K562 (cell line): ENCODE measurements at places on chromosomes 7 and 10.

- DNase-seq: no peak
Observed at GRCh38 chr10:84551437-84552120, 223.2 kb downstream of the CCSER2 start.

GRCh38 chr10:78811174-78811573 lies 257.6 kb upstream of the ZMIZ1 start:
- DNase-seq: no peak

DNA sequence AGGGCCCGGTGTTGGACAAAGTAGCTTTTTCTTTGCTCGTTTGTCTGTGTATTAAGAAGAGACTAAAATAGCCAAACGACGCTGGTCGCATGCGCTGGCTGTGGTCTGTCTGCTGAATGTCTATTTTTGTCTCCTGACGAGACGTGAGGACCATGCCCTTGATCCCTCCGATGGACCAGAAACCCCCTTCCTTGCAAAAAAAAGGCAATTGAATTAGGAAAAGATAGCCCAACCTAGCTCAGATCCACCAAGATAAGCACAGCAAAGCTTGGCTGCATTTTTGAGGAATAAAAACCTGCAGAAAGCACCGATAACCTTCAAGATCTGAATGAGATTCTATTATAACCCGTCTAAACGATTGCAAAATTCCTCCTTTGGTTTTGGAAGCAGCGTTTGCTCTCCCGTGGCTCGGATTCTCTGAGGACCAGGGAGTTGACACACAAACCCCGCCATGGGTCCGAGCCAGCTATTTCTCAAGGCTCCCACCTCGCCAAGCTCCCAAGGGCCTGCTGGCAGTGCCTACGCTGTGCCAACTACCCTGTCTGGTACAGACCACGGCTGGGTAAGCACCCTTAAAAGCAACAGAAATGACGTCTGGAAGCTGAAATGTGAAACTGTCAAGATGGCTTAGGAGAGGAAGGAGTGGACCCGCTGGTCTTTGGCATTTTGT lies 17.7 kb upstream of the TTYH3 start:
- DNase-seq: no peak

DNA sequence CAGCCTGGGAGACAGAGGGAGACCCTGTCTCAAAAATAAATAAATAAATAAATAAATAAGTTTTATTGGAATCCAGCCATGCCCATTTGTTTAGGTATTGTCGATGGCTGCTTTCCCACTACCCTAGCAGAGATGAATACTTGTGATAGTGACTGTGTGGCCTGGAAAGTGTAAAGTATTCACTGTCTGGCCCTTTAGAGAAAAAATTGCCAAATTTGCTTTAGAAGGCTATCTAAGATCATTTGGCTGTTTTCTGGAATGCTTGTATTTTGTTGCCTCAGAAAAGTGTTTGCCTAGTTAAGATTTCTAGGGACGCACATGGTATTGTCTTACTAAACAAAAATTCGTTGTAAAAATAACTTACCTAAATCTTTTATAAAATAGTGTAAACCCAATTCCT lies 35.4 kb downstream of the CHN2 start:
- no peak for DNase-seq

DNA sequence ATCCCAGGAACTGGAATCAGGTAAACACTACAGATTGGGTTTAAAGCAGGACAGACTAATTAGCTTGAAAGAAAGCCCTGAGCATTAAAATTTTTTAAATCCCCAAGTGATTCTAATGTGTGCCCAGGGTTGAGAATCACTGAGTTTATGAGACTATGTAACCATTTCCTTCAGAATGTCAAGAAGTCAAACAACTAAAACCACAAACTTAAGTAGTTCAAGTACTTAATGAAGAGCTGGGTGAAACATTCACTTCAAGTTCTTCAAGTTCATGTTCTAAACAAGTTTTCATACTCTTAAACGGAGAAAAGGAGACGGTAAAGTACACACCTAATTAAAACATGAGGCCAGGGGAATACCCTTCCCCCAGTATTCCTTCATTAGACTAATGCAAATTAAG lies 28.2 kb upstream of the TLL2 start:
- DNase-seq: no peak

DNA sequence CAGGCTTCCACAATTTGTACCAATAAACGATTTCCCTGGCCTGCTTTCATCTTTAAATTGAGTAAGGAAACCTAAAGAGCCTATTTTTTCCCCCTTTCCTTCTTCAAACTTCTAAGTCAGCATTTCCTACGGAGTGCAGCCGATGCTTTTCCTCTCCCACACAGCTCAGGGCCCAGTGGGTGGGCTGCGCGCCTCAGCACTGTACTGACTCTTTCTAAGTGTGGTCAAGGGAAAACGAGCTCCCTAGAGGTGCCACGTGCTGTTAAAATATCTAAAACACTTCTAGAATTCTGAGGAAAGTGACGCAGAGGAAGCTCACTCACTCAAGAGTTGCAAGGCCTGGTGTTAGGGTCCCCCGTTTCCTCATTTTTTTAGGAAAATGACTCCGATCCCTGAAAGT lies 29.0 kb downstream of the STEAP1B start:
- no peak for DNase-seq

GRCh38 chr10:103958996-103959395 lies 7.9 kb upstream of the SLK start:
- no peak for DNase-seq

GRCh38 chr10:103706047-103706446 lies 149.3 kb downstream of the SH3PXD2A start:
- DNase-seq: no peak

GRCh38 chr10:17120694-17121093 lies 8.9 kb downstream of the CUBN start:
- no peak for DNase-seq
